ENCODE measurements at places on chromosomes 4 and X.

DNA sequence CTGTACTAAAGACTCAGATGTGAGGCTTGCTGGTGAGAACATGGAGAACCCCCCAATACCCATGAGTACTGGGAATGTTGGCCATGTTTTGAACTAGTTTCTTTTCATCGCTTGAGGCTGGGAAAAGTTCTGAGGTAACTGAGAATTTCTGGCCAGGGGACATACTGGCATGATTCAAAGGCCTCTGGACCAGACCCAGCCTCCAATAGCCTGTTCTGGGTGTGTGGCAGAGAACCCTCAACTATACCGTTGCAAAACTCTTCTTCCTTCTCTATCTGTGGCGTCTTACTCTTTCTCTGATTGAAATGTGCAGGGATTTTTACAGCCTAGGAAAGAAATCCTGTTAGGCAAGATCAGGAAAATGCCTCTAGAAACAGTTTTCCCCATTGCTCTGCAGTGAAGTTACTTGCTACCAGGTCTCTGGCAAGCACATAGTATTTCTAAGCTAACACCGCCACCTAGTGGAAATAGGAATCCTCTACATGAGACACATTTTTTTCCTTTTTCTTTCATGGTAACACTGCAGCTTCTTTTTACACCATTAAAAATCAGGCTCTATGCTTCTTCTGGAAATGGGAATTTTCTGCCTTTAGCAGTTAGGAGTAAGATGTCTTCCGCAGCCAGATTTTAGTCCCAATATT, 170.7 kb upstream of the ZCCHC13 start:
- DNase-seq = peak; percentile 66

DNA sequence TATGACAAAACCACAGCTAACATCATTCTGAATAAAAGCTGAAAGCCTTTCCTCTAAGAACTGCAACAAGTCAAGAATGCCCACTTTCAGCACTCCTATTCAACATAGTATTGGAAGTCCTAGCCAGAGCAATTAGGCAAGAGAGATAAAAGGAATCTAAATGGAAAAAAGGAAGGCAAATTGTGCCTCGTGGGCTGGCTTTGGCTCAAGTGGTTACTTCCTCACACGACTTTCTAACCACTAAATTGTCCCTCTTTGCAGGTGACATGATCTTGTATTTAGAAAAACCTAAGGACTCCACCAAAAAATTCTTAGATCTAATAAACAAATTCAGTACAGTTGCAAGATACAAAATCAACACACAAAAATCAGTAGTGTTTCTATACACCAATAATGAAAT, 57.2 kb downstream of the SCML2 start:
- no peak for DNase-seq

- DNase-seq = no peak
Observed at GRCh38 chrX:132955690-132956089, 2.7 kb downstream of the HS6ST2 start.

DNA sequence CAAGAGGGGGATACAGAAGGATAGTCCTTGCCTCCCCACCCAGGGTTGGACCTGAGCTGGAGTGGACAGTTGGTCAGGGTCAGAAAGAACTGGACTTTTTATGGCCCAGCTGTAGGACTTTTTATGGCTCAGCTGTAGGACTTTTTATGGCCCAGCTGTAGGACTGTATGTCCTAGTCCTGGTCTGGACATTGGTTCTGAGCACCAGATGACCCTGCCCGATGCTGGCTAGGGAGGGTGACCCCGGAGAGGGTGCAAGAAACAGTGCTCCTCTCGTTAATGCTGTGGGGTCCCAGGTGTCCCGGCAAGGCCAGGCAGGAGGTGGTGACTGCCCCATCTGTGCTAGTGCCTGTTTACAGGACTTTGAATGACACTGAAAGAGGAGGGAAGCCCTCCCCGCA, 2.0 kb upstream of the LETM1 start:
- no peak for DNase-seq

- DNase-seq = no peak
Observed at GRCh38 chr4:84690481-84690880, 107.6 kb downstream of the CDS1 start.

GRCh38 chrX:14420841-14421240, 108.5 kb upstream of the GLRA2 start:
- DNase-seq = no peak

DNA sequence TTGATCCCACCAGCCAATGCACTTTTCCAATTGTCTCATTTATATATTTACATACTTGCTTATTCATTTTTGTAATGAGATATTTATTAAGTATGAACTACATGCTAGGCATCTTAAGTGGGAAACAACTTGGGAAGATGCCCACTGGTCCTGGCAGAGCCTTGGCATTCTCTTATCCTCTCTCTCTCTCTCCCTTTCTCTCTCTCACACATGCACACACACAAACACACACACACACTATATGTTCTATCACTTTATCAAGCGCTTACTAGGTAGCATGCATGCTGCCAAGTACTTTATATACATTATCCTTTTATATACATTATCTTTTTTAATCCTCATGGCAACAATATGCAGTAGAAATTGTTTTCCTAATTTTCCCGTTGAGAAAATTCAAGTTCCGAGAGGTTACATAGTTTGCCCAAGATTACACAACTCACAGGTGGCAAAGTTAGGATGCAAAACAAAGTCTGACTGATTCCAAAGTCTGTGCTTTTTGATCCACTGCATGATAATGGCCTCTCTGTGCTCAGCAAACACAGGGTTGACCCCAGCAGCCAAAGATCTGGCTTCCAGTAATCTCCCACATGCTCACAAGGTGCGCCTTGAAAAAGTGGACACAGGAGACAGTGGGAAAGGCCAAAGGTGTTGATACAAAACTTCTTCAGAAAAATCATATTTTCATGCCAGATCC, 173.1 kb upstream of the KLF3 start:
- no peak for DNase-seq

GRCh38 chr4:68498413-68499007, 51.2 kb downstream of the TMPRSS11E start:
- peak; percentile 52 for DNase-seq

DNA sequence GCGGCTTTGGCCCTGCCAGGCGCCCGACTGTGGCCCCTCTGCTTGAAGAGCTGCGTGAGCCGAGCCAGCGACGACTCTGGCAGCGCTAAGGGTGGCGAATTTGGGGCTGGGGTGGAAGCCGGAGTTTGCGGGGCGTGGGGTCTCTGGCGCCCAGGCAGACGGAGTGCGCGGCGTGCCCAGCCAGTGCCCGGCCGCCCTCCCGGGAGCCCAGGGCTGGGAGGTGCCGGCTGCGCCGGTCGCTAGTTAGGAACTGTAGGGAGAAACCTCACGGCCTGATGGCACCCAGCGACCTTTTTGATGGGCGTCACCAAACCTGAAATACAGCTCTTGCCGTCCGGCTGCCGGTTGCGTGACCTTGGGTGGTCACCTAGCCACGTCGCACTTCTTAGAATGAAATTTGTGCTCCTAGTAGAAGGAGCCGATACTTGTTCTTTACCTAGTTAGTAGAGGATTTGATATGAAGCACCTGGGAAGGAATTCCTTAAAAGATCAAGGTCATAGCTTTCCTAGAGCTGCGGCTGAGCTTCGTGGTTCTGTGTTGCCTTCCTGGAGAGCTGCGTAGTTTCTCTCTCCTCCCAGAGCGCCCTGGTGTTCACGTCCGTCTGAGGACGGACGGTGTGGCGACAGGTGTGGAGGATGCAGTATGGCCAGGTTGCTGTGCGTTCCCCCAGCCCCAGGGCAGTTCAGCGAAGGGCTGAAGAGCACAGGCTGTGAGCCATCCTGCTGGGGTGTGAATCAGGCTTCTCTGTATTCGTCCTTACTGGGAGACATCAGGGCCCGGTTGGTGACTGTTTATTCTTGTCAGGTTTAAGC, 680 bp downstream of the MAEA start:
- DNase-seq = peak; percentile 31

- DNase-seq = no peak
Observed at GRCh38 chrX:107713203-107713542, 62.4 kb downstream of the TSC22D3 start.

- DNase-seq = no peak
Observed at GRCh38 chr4:114613560-114613959, 15.0 kb downstream of the UGT8 start.

DNA sequence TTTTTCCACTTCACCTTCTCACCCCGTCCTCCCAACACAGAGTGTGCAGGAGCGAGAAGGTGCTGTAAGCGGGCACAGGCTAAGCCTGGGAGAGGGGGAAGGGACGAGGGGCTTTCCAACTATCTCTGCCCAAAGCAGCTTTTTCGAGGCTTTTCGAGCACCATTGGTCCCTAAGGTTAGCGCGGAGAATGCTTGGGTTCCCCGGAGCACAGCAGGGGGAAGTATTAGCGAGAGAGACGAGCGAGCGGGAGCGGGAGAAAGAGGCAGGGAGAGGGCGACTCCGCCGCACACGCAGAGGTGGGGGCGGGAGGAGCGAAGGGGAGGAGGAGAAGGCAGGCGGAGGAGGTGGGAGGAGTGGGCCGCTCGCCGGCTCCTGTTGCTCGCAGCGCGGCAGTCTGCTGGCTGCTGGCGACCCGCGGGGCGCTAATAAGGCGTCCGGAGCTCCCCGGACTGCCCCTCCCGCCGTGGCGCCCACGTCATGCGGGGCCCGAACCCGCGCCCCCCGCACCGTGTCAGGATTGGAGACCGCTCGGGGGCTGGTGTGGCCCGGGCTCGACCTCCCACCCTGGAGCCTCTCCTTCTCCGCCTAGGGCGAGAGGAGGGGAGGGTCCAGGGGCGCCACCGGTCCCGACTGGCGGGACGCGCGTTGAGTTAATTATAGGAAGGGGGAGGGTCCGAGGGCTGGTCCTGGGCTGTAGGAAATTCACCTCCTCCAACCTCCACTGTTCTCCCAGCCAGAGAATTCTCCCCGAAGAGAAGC, at the start of gene ADAMTS3:
TSS of gene ADAMTS3 (minus strand) at position 263 of the 760 bp plus-strand sequence. CDS start 459 bp downstream, outside the sequence.
- DNase-seq = peak; percentile 72

- DNase-seq = no peak
Observed at GRCh38 chrX:133516686-133517085, 101.4 kb upstream of the GPC4 start.
